ENCODE measurements at places on chromosomes 1 and 21. TPM values are rescaled to one million over a fixed set of nuclear protein-coding genes. Genes with fewer than 3 reads are reported as not detected.

Gene MARK1
- 17.3 TPM for total RNA-seq

GRCh38 chr1:157971769-157972168, 21.7 kb upstream of the KIRREL1 start:
- no peak for DNase-seq

DNA sequence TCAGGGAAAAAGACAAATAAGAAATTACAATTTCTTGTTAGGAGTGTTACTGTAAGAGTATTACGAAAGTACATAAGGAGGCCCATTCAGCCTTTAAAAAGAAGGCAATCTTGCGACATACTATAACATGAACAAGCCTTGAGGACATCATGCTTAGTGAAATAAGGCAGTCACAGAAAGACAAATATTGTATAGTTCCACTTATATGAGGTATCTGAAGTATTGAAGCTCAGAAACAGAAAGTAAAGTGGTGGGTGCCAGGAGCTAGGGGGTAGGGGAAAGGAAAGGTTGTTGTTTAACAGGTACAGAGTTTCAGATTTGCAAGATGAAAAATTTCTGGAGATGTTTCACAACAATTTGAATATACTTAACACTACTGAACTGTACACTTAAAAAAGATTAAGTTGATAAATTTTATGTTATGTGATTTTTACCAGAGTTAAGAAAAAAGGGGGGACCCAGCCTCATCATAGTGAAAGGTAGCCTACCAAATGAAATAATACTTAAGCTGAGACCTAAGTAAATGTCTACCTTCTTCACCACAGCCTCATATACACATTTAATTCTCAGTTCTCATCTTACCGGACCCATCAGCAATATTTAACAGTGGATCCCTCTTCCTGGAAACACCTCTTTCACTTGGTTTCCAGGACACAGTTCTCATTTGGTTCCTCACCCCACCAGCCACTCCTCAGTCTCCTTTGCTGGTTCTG, 19.5 kb downstream of the USP24 start:
- no peak for DNase-seq

DNA sequence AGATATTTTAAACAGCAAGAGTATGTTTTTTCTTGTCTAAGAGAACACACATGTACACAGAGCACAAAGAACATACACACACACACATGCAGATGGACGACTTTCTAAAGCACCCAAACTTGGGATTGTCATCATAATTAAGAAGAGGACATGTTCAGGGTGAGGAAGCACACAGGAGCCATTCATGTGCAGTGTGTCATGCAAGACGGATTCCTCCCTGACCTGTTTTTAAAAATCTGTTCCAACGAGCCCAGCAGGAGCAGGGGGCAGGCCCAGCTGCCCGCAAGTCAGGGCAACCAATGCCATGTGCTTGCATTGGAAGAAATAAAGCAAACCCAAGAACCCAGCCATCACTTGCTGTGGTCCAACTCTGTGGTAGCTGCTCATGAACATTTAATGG, 167.3 kb upstream of the ZNF644 start:
- DNase-seq = no peak

Gene INKA2
- 28.5 TPM for total RNA-seq

- no peak for DNase-seq
Measured at GRCh38 chr21:44582055-44582454, 1.7 kb upstream of the KRTAP10-5 start.

GRCh38 chr1:43867976-43868740, 65.4 kb upstream of the ARTN start:
- no peak for DNase-seq

Gene TLCD4
- total RNA-seq = 53.6 TPM

Gene GPR3
- total RNA-seq = not detected

Gene U2AF1
- 13.8 TPM for total RNA-seq

Gene ILDR2
- total RNA-seq = 1.8 TPM

DNA sequence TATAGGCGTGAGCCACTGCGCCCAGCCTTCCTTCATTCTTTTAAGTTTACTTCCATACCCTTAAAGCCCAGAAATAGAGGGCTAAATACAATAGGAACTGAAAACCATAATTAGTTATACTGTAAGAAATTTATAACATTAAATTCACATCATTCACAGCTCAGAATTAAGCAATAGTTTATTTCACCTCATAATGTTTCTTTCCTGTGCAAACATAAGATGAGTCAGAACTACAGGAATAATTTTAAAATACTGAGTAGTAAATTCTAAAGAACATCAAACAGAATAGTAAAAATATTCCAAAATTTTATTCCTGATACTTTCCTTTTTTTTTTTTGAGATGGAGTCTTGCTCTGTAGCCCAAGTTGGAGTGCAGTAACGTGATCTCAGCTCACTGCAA, 24.1 kb downstream of the POGZ start:
- DNase-seq = no peak

GRCh38 chr21:40140675-40141074, 273.4 kb downstream of the PCP4 start:
- DNase-seq = no peak

- no peak for DNase-seq
Measured at GRCh38 chr1:230113593-230114236, 46.7 kb downstream of the GALNT2 start.

- DNase-seq = no peak
Measured at GRCh38 chr1:117120774-117121588, 568 bp downstream of the TRIM45 start.
